Fibroblast of skin of left quadriceps (primary cell): ENCODE measurements at places on chromosomes 4 and X.

DNA sequence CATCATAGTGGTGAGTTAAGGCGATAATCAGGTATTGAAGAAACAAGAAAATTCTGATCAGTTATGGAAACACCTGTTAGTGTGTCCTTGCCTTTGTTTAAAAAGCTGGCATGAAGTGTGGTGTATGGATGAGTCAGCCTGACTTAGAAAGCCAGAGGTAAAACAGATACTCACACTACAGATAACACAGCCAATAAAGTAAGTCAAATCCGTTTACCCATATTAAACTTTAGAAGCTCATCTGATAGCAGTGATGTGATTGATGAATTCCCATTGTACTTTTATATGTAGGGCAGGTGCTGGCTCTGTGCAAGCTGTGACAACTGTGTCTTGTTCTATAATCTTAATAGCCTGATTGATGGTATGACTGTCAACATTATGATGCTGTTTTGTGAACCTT, 1392.7 kb upstream of the IGFBP7 start:
- no peak for DNase-seq

DNA sequence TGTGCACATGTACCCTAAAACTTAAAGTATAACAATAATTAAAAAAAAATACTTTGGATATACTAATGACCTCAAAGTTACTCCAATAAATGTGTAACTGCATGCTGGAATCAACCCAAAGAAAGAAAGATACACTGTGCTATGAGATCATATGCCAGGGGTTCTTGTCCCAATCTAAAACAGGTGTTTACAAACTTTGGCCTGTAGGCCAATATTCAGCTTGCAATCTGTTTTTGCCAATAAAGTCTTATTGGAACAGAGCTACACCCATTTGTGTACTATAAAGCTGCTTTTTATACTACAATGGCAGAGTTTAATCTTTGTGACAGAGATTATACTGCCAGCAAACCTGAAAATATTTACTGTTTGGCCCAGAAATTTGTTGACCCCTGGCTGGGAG, 138.8 kb upstream of the AFF2 start:
- DNase-seq: no peak

GRCh38 chrX:11555759-11556158, 110.0 kb downstream of the ARHGAP6 start:
- no peak for DNase-seq

DNA sequence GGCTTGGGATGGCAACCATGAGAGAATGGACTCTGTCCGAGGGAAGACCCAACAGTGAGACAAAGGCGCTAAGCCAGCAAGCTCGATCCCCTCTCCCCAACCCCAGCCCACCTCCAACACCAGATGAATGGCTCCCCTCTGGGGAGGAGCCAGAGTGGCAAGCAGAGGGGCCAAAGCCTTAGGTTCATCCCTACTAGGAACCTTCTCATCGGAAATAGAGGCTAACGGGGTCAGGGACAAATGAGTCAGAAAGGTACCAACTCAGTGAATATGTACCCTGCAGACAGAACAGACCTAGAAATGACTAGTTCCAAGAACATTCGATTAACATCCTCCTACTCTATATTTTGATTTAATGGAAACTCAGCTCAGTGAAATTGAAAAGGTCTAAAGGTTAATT, 73.9 kb downstream of the NSG1 start:
- no peak for DNase-seq

GRCh38 chrX:19747652-19748610, 139.5 kb downstream of the SH3KBP1 start:
- no peak for DNase-seq

DNA sequence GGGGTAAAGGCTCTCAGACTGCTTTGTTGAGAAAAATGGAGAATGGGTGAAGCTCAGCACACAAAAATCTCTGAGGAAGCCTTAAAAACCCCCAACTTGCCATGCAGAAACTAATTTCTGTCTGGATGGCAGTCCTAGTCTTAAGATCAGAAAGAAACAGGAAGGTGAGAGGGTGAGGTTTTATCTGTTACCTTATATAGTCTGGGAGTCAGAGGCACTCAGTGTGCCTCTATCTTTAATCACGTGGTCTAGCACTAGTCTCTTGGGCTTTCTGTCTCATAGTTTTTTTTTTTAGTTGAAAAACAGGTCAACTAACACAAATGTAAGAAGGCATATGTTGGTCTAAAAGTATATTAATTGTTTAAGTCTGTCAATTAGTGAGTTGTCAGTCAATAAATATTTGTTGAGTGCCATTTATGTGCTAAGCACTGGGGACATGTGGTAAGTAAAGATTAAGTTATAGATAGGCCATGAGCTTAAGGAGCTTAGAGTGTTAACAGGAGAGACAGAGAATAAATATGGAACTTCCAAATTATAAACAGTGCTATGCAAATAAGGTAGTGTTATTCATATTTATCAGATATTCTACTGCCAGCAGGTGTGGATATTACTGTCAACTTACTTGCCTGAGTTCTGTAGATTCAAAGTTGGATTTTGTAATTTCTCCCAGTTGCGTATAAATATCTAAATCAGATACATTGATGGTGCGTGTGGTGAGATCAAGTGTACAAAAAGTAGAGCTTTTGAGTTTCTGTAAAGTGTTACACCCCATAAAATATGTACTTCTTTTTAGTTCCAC, 7.0 kb downstream of the CYBB start:
- no peak for DNase-seq

- no peak for DNase-seq
Observed at GRCh38 chr4:113692809-113693411, 68.6 kb downstream of the CAMK2D start.

DNA sequence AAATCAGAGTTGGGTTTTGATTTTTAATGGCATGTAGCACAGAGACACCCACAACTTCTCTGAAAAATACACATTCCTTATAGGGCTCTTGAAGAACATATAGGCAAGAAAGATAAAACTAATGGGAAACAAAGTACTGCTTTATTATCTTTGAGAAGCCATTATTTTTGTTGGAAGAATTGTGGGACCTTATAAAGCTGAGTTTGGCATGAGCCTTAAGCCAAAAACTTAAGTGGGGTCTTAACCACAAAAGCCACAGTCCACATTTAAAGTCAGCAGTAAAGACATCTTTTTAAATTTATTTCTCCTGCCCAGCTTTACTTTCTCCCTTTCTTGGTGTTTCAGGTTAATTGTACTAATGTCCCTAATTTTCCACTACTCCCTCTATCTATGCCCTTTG, 1297.3 kb downstream of the C4orf33 start:
- DNase-seq: no peak

DNA sequence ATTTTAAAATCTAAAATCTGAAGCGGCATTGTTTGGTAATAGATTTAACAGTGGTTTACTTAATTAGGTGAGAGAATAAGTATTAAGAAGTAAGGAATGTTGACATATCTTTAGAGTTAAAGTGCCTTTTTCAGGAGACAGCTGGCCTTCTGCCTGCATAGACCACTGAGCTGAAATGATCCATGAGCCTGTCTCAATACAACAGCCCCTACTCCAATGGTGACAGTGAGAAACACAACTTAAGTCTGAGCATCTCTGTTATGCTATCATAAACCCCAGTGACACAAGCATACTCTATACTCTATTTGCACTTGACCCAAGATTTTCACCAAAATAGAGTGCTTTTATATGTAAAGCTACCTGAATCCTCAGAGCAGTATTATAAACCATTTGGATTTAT, 137.9 kb downstream of the GRIA2 start:
- DNase-seq: no peak

- no peak for DNase-seq
Observed at GRCh38 chr4:152947311-152947710, 11.2 kb downstream of the FHDC1 start.

- DNase-seq: no peak
Observed at GRCh38 chr4:98663226-98664006, 5.0 kb upstream of the TSPAN5 start.

- DNase-seq: no peak
Observed at GRCh38 chr4:88398381-88398780, 19.7 kb downstream of the HERC6 start.

GRCh38 chr4:142278171-142278570, 567.9 kb downstream of the INPP4B start:
- no peak for DNase-seq
